Stimulated activated CD4-positive, alpha-beta T cell treated with anti-CD3 and anti-CD28 coated beads, Interleukin-2, amount 100 ng/mL, for 24 hours (primary cell): ENCODE measurements at places on chromosomes 7 and 10.

- no peak for DNase-seq
These were observed 130.6 kb upstream of the BTBD16 start for GRCh38 chr10:122140461-122140902.

GRCh38 chr10:21336476-21337170 lies 188.9 kb downstream of the SKIDA1 start:
- DNase-seq, result no peak

DNA sequence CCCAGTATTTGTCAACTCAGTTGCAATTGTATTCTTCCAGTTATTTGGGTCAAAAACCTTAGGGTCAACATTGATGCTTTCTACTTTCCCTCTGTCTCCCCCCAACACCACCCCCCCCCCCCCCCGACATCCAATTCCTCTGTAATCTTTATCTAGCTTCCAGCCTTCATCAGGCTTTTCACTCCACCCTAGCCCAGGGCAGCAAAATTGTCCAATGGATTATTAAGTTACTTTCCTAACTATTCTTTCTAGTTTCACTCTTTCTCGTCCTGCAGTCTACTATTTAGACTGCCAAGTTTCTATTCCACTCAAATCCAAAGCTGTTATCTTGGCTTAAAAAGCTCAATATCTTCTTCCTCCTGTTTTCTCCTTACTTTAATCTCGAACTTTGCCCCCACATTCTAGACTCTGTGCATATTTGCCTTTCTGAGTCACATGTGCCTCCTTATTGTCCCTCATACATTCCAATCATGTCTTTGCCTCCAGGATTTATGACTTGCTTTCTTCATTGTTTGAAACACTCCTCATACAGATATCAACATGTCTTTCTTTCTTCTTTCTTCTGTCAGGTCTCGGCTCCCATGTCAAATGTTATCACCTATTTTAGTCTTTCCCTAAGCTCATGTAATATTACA lies 196.6 kb upstream of the TMEM196 start:
- DNase-seq, result no peak

GRCh38 chr10:118481871-118482270 lies 113.6 kb downstream of the PRLHR start:
- DNase-seq, result no peak

DNA sequence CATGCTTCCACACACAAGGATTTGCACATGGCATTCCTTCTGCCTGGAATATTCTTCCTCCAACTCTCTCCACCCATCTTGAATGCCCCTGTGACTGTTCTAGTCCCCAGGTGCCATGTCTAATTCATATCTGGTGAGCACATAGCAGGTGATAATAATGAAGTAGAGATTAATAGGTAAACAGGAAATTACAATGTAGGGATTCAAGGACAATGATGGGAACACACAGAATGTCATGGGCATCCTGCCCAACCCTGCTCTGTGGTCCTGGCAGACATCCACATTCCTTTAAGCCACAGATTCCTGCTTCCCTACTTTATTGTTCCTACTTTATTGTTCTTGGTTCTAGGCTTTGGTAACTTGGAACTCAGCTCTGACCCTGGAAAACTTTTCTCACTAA lies 115.8 kb downstream of the THSD7A start:
- DNase-seq, result no peak

GRCh38 chr10:56624082-56624481 lies 263.0 kb upstream of the ZWINT start:
- DNase-seq, result no peak

GRCh38 chr7:86989407-86989806 lies 70.0 kb downstream of the ELAPOR2 start:
- DNase-seq, result no peak

GRCh38 chr10:42941790-42942189 lies 135.1 kb upstream of the RET start:
- DNase-seq, result no peak

DNA sequence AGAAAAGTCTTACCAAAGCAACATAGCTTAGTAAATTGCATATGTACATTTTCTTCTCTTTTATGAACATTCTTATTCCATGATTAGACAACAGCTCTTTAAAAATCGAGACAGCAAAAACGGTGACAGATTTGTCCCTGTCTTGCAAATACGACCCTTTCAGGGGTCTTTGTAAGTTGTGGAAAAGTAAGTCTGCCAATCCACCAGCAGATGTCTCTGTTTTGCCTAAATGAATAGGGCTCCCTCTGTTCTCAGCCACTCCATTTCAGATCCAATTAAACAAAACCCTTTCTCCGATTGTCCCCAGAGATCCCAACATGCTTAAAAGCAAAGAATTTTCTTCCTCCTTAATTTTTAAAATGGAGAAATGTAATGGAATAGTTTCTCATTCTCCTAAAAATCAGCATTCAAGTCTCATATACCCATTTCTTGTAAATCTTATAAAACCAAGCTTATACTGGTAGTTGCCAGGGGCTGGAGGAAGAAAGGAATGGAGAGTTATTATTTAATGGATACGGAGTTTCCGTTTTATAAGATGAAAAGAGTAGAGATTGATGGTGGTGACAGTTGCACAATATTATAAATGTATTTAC lies 61.0 kb upstream of the NFE2L3 start:
- DNase-seq, result no peak
